Heart right ventricle (tissue), 16 donors: ENCODE measurements at places on chromosomes 13 and 19.
A peak's percentile ranks its signal among the peaks of the same experiment; 100 is the strongest.

GRCh38 chr19:729965-730668 lies 20.8 kb upstream of the MISP start:
- no peak for DNase-seq

- DNase-seq, result peak; percentile 76
These were observed 3.0 kb downstream of the PEG3 start for GRCh38 chr19:56837492-56838023.

DNA sequence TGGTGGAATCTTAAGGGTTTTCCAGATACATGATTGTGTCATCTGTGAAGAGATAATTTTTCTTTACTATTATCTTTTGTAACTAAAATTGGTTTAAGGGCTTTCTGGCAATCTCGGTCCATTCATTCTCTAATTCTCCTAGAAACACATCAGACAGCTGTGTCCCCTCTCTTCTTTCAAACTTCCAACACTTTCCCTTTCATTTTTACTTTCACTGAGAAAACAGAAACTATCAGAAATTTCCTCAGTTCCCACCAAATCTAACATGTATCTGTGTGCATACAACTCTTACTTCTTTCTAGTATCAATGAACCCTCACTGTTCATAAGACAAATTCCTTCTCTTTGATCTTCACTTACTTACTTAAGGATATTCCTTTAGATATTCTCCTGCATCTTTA lies 40.2 kb downstream of the KCNRG start:
- no peak for DNase-seq

DNA sequence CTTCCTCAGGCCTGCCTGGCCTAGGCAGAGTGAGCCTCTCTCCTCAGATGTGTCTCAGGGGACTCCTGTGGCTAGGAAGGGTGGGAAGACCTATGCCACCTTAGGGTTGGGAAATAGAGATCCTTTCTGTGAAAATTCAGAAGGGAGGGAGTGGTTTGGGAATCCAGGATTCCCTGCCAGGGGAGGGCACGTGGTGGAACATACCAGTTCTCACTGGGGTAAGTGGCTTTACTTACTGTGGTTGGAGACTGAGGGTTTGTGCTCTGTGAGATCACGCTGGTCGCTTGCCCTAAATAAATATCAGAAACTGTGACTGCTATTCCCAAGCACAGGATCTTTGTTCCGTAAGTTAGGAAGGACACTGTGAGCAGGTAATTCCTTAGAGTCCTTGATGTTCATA lies 16.9 kb downstream of the CEACAM1 start:
- DNase-seq, result no peak

GRCh38 chr19:2027361-2027760 lies 11.8 kb upstream of the BTBD2 start:
- no peak for DNase-seq

- no peak for DNase-seq
These were observed 5.0 kb downstream of the APC2 start for GRCh38 chr19:1455002-1455335.

DNA sequence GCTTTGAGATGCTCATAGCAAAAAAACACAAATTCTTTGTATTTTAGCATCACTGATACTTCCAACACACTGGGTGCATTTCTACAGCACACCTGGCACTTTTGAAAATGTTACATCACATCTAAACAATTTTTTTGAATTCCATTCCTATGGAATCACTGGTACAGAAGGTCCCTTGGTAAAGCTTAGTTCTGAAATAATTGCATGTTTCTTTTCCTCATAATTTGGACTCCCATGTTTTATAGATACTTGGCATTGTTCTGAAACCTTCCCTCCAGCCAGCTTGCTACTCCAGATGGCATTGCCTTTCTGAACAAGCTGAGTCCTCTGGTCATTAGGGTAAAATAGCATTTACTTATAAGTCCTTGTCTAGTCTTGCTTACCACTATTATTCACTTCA lies 481.3 kb upstream of the GPC6 start:
- DNase-seq, result no peak

- DNase-seq, result peak; percentile 71
These were observed 10.1 kb upstream of the SLC25A42 start for GRCh38 chr19:19053508-19054314.

DNA sequence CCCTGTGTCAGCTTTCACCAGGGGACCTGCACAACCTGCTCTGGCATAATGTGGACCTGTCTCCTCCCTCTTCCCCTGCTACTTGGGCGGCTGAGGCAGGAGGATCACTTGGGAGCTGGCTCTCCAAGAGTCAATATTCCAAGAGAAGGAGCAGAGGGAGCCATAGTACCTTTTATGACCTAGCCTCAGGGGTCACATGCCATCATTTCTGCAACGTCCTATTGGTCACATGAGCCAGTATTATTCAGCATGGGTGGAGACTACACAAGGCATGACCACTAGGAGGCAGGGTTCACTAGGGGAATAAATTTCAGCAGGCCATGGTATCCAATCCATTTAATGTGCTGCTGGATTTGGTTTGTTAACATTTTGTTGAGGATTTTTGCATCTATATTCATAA lies 12.0 kb upstream of the SHFL start:
- no peak for DNase-seq

DNA sequence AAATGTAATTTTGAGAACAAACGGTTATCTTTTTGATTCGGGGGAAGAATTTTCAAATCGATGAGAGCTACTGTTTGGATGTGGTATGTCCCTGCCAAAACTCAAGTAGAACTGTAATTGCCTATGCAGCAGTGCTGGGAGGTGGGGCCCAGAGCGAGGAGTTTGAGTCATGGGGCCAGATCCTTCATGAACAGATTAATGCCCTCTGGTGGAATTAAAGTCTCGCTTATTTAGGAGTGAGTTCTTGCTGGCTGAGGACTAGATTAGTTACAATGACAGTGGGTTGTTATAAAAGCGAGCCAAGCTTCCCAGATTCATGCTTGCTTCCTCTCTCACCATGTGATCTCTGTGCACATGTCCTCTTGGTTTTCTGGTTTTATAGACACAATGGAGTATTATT lies 11.8 kb upstream of the PRR20A start:
- no peak for DNase-seq

GRCh38 chr19:4391701-4392483 lies 8.5 kb downstream of the SH3GL1 start:
- peak; percentile 57 for DNase-seq

DNA sequence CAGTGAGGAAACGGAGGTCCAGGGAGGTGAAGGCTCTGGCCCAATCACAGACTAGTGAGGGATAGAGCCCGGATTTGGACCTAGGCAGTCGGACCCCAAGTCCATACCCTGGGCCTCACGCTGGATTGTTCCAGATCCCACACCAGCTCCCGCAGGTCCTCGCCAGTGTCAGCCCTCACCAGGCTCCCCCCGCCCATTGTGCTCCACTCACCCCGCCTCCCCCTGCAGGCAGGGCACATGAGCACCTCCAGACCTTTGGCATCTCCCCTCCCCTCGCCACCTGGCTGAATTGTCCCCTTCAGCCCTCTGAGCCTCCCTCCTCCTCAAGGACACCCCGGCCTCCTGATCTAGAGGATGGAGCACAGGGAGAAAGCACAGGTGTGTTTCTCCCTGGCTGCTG lies 152.4 kb downstream of the KATNAL1 start:
- DNase-seq, result no peak

DNA sequence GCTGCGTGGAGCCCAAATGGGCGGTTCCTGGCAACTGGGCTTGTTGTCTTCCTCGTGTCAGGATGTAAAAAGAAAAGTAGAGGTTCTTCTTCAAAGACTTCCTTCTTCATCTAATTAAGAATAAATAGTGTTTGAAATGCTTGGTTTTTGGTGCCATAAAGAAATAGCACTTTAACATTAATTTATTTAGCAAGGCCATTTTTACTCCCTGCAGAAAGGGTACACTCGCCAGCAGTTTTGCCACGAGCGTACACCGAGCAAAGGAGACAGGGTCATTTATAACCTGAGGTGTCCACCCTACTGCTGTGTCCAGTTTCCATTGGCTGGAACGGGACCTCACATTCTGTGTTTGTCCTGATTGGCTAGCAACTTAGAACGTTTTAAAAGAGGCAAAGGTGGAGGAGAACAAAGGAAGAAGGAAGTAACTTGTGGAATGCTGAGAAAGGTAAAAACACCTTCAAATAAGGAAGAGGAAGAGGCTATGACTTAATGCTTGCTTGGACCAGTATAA lies 21.8 kb upstream of the OR10H1 start:
- peak; percentile 19 for DNase-seq

DNA sequence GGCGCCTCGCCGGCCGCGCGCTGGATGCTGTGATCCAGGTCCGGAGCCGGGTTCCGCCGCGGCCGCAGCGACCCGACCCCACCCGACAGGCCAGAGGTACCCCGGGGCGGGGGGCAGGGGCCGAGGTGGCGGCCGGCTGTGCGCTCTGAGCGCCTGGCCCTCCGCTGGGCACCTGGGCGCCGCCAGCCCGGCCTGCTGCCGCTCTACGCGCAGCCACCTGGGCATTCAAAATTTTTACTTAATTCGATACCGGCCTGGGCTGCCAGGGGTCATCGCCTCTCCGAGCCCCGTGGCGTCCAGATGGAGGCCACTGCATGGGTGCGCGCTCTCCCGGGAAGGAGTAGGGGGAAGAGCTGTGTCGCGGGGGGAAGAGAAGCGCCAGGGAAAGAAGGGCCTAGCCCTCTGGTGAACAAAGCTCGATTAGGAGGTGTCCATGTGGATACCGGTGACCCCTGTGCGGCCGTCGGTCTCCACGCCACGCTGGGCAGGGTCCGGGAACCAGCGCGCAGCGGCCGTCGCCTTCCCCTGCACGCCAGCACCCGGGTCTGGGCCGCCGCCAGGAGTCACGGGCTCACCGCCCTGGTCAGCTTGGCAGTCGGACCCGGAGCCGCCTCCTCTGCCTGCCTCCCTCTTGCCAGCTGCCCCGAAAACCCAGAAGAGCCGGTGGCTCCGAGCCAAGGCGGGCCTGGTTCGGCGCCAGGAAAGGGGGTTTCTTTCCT lies 666 bp downstream of the BIVM start:
- no peak for DNase-seq

DNA sequence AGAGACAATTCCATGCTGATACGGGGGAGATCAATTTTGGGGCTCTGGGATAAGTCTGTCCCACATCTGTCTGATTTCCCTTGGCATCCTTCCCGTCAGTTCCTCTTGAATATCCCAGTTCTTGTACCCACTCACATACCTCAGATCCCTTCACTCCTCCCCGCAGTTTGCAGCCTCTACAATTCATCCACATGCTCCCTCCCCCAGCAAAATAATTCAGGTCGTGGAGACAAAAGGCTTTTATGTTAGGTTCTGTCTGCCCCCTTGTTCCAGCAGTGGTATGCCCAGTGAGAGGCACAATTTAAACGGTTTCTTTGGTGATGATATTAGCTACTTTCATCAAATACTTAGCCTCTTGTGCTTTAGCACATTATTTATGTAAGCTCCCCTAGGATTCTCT lies 9.6 kb downstream of the RPS16 start:
- DNase-seq, result no peak

DNA sequence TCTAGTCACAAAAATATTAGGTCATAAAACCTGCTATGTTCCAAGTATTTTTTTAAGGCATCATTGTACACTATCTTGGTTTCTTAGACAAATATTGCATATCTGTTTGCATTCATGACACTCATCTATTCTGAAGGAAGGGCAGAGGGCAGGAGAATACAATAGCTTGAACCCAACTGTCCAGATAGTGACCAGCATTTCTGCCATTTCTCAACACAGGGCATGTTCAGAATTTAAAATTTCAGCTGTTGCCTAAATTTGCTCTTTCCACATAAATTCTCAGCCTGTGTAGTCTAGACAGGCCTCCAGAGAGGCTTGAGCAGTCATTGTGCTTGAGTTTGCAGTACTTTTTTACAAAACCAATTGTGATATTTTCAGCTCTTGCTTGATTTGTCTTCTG lies 119.5 kb downstream of the ZAR1L start:
- DNase-seq, result no peak

- no peak for DNase-seq
These were observed 40.5 kb upstream of the TPM4 start for GRCh38 chr19:16035601-16036297.

DNA sequence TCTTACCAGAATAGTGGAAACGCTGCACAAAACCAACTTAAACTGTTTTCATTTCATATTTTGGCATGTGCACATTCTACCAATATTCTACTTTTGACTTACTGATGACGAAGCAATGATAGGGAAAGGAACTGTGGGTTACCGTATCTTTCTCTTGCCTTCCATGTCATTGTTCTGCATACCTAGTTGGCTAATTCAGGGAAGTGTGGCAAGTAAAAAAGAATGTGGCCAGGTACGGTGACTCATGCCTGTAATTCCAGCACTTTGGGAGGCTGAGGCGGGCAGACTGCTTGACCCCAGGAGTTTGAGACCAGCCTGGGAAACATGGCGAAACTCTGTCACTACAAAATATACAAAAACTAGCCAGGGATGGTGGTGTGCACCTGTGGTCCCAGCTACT lies 108.2 kb downstream of the SIPA1L3 start:
- no peak for DNase-seq

- DNase-seq, result no peak
These were observed 9.3 kb downstream of the CHST8 start for GRCh38 chr19:33630880-33631608.

GRCh38 chr13:36915896-36916640 lies 4.0 kb downstream of the SMAD9 start:
- no peak for DNase-seq

GRCh38 chr13:106738186-106738678 lies 170.3 kb upstream of the ARGLU1 start:
- DNase-seq, result no peak

- no peak for DNase-seq
These were observed 572 bp downstream of the UGGT2 start for GRCh38 chr13:96052656-96053002.

- no peak for DNase-seq
These were observed 46.1 kb downstream of the CHST8 start for GRCh38 chr19:33667881-33668280.

- no peak for DNase-seq
These were observed 42.3 kb upstream of the TSHZ3 start for GRCh38 chr19:31391518-31391917.

GRCh38 chr19:39207293-39207836 lies 3.3 kb upstream of the SYCN start:
- no peak for DNase-seq

- no peak for DNase-seq
These were observed 327.0 kb upstream of the SLITRK5 start for GRCh38 chr13:87344176-87344575.

- DNase-seq, result no peak
These were observed 9.7 kb downstream of the DEDD2 start for GRCh38 chr19:42207767-42208271.
